ENCODE measurements at places on chromosomes 16 and 17.

- no peak for DNase-seq
These were observed 3.6 kb downstream of the COX10 start for GRCh38 chr17:14072881-14073280.

GRCh38 chr16:85317704-85318103 is 205.4 kb upstream of the CIBAR2 start:
- no peak for DNase-seq

- no peak for DNase-seq
These were observed 47.6 kb upstream of the MED9 start for GRCh38 chr17:17429222-17429621.

DNA sequence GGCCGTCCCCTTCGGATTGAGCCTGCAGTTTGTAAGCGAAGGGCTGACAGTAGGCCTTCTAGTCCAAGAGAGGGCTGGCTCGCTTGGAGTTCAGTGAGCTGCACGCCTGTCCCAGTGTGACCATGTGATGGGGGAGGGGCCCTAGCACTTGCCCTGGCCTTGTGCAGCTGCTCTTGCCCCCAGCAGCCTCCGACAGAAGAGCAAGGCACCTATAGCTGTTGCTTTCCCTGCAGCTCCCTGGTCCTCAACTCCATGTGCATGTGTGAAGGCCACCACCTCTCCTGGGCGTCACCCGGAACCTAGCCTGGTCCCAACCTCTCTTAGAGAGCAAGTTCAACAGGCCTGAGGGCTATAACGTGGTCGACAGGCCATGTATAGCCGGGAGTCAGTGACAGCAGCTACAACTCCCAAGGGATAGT is 5.6 kb downstream of the SPHK1 start:
- no peak for DNase-seq

DNA sequence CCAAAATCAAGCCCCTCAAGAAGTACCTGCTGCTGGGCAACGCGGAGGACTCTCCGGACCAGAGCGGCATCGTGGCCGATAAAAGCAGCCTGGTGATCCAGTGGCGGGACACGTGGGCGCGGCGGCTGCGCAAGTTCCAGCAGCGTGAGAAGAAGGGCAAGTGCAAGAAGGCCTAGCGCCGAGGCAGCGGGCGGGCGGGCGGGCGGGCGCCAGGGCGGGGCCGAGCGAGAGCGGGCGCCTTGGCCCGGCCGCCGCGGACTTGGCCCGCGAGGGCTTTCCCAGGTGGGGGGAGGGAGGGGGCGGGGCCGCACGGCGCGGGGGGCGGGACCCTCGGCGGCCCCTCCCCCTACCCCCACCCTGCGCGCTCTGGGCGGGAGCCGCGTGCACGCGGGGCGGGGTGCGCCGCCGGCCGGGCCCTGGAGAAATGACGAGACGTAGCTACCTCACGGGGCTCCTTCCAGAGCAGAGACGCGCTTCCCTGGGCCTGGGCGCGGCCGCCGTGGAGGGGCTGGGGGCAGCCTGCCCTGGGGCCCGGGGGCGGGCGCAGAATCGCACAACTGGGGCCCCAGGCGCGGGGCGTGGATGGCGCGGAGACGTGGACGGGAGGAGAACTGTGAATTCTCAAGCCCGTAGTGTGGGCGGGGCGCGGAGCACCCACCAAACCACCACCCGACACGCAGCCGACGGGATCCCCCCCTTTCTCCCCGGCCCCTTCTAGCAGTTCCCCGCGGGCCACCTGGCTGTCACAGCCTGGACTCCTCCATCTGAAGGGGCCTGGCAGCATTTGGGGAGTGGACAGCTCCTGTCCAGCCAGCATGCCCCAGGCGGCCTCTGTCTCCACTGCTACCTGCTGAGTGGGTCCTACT is 218.7 kb downstream of the NTN1 start:
- DNase-seq = no peak

DNA sequence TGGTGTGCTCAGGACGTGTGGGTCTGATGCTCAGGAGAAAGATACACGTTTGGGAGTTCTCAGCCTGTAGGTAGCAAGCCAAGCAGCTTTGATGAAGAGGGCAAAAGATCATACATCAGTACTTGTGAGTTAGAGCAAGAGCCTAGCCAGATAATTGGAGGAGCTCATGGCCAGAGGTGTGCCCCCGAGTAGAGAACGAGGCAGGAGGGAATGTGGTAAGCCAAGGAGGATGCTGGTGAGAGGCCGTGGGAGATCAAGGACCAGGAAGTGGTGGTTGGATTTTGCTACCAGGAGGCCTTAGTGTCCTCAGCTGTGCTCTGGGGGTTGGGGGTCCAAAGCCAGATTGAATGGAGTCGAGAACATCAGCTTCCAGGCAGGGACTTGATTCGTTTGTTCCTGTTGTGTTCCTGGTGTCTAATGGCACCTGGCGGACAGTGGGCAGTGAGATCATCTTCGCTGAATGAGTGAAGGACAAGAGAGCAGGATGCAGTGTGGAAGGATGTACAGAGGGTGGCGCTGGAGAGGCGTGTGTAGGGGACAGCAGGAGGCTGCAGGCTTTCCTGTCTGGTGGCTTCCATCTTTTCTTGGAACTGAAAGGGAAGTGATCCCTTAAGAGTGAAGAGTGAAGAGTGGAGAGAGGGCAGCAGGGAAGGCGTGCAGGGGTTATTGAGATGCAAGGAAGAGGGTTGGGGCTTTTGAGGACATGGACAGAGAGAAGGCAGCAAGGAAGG is 11.6 kb downstream of the FBXL19 start:
- DNase-seq = no peak

- no peak for DNase-seq
These were observed 25.3 kb downstream of the CDIP1 start for GRCh38 chr16:4513086-4513860.

DNA sequence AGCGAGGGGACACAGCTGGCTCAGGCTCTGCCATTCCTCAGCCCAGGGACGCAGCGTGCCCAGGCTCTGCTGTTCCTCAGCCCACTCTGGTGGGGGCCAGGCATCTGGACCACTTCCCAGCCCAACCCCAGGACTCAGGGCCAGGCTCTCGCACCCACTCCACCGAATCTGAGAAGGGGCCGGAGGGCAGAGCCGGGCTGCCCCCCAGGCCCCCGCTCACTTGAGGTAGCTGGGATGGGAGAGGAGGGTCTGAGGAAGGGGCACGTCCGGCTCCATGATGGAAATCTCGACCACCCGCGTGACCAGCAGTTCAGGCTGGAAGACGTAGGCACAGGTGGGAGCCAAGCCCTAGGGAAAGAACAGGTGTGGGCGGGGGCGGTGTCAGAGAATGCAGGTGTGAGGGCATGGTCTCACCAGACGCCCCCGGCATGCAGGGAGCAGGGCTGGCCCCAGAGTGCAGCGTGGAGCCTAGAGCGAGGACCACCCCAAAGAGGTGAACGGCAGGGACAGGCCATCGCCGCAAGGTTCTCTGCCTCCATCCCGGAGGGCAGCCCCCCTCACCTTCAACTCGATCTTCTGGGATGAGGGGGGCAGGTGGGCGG is 4.9 kb downstream of the PGAP6 start:
- DNase-seq = no peak

GRCh38 chr16:71188956-71189712 is 41.4 kb downstream of the HYDIN start:
- no peak for DNase-seq

GRCh38 chr16:80948886-80949493 is 57.7 kb downstream of the CMC2 start:
- no peak for DNase-seq

Data from right renal cortex interstitium (tissue), 3 donors.